ACHN (cell line): ENCODE measurements at places on chromosomes 7 and 10.

- no peak for DNase-seq
Observed at GRCh38 chr7:5492636-5493020, 69.0 kb upstream of the TNRC18 start.

DNA sequence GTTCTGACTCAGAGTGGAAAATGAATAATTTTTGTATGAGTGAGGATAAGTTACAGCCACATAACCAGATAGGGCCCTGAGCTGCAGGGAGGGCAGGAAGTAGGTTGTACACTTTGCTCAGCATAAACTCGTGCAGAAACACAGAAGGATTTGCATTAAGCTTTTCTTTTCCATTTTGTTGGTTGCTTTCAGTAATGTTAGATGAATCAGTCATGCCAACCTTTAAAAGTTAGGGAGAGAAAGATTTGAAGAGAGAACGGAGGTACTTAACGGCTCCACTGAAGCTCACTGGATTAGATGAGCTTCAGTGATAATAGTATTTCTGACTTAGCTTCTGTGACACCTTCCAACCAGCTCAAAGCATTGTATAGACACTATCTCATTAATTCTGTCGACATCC lies 348.1 kb downstream of the GATA3 start:
- no peak for DNase-seq

GRCh38 chr7:129569326-129569725 lies 42.2 kb upstream of the NRF1 start:
- no peak for DNase-seq

DNA sequence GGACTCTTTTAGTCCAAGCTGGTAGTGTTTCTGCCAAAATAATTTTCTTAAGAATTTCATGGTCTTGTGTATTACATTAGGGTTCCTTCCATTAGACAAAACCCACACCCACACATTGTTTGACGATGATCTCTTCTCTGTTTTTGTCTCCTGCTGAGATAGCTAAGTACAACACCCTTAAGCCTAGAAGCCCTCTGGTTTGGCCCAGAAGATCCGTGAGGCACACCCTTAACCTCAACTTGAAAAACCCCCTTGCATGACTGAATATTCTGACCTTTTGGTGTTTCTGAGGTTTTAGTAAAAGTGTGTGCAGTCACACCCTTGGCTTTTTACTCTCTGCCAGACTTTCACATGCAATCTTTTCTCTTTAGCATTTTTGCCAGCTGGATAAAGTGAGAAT lies 29.3 kb upstream of the ERCC6 start:
- no peak for DNase-seq

DNA sequence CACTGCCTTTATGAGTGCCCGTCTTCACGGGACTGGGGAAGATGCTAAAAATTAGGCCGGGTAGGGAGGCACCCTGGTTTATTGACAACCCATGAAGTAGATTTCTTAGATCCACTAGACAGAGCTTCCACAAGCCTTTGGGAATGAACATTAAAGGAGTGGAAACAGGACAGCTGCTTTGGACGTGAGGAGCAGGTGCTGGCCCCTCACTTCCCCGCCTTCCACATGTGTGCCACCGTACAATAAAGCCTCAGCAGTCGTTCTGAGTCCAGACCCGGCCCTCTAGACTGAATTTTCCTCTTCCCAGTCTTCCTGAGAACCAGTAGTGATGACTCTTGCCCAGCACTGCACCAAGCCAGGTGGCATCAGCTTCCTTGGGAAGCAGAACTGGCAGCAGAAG lies 282.4 kb downstream of the CELF2 start:
- no peak for DNase-seq

GRCh38 chr10:124802313-124802675 lies 675 bp downstream of the ABRAXAS2 start:
- no peak for DNase-seq

DNA sequence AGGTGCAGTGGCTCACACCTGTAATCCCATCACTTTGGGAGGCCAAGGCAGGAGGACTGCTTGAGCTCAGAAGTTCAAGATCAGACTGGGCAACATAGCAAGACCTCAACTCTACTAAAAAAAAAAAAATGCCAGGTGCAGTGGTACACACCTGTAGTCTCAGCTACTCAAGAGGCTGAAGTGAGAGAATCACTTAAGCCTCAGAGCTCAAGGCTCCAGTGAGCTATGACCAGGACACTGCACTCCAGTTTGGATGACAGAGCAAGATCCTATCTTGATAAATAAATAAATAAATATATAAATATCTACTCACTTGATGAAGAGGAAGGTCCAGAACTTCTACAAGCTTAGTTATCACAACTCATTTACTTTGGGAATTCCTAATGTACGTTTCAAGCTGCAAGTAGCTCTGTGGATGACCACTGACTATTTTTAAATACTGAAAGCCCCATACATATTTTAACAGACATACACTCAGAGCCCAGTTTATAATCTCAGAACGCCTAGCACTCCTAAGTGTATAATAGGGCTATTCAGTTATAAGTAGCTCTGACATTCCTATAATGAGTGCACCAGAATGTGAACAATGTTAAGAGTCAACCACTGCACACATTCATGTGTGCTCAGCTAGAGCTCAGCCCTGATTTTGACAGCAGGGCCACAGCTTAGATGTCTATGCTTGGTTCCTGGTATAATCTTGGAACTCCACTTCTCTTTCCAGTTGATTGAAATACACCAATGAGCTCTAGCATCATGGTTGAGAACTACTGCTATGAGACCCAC lies 119.1 kb downstream of the CUBN start:
- DNase-seq = no peak

DNA sequence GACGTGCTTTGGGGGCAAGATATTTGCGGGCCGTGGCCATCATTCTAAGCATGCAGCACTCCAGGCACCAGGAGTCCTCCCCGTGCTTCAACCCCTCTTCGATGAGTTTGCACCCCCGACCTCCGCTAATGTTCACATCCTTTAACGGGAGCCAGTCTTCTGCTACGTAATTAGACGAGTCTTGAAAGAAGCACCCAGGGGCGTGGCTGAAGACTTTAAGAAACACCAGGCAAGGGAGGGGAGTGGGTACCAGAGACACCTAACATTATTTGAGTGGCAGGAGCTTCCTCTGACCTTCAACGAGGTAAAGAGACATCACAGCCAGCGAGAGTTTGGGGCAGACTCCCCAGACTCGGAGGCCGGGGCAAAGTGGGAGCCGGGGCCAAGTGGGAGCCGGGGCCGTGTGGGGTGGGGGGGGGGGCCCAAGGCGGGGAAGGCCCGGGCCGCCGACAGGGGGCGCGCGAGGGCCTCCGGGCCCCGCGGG lies 31.1 kb upstream of the TOMM7 start:
- no peak for DNase-seq

DNA sequence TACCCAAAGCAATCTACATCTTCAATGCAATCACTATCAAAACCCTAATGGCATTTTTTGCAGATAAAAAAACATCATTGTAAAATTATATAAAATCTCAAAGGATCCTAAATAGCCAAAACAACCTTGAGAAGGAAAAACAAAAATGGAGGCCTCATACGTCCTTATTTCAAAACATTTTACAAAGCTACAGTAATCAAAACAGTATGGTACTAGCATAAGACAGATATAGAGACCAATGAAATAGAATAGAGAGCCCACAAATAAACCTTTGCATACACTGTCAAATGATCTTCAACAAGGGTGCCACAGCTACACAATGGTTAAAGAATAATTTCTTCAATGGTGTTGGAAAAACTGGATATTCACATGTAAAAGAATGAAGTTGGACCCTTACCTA lies 34.5 kb downstream of the PDLIM1 start:
- no peak for DNase-seq

- DNase-seq = no peak
Observed at GRCh38 chr7:152583006-152583405, 92.9 kb downstream of the XRCC2 start.

DNA sequence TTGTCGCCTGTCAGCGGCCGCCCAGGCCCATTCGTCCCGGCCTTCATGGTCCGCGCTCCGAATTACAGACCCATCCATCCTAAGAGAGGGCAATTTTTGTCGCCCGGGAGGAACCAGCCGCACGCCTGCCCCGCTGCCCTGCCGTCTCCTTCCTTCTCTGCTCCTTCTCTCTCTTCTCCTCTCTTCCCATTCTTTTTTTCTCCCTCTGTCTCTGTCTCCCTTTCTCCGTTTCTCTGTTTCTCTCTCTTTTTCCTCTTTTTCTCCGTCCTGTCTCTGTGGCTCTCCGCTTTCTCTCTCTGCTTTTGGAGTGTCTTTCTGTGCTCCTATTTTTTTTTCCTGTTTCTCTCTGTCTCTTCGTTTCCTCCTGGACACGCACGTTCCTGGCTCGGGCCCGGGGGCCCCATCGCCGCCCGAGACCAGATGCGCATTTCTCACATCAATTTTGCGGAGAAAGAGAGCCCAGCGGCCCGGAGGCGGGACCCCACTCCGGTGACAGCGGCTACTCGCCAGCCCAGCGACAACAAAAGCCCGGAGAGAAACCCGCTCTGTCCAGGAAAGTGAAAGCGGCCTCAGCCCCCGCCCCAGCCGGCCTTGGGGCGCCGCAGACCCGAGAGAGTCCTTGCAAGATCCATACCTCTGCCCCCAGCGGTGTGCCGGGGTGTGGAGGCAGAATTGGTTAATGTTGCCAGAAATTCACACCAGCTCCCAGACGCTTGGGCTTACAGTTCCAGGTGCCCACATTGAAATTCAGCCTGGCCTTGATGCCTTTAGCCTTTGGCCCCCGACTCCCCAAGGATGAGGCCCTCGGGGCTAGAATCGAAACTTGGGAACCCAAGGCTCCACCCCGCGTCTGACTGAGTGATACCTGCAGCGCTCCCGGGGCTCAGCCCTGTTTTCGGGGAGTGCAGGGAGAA lies 4.1 kb downstream of the LBX1 start:
- DNase-seq = no peak

DNA sequence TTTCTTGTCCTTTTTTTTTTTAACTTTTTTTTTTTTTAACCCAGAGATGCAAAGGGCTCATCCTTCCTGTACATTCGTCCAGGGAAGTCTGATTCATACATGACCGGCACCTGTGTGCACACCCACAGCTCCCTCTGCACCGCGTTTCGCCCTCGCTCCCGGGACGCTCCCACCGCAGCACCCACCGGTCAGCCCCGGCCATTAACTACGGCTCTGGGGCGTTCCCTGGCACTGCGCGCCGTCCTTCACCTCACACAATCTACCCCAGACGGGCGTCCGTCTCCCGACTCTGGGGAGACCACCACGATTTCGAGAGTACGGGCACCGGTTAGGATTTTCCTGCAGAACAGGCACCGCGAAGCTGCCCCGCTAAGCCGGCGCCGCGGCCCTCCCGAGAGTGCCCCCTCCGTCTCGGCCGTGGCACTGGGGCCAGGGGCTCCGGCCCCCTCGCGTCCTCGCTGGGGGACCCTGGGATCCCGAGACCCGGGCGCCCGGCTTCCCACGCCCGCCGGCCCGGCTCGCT lies 452 bp downstream of the ATE1 start:
- peak; percentile 71 for DNase-seq

DNA sequence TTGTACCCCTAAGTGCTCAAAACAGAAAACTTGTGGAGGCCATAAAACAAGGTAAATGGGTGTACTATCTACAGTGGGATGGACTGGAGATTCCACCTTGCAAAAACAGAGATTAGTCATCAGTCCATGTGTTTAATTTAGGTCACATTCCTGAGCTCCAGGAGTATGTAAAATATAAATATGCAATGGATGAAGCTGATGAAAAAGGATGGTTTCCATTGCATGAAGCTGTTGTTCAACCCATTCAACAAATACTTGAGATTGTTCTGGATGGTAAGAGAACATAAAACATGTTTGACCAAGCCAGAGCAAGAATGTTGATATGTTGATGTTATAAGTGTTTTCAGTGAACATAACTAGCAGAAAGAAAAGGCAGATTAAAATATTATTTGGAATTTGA lies 14.6 kb downstream of the ASB15 start:
- DNase-seq = no peak
